Stimulated activated CD8-positive, alpha-beta memory T cell treated with anti-CD3 and anti-CD28 coated beads, Interleukin-2, amount 100 ng/mL, for 1 hour (primary cell): ENCODE measurements at places on chromosomes 7 and 10.

DNA sequence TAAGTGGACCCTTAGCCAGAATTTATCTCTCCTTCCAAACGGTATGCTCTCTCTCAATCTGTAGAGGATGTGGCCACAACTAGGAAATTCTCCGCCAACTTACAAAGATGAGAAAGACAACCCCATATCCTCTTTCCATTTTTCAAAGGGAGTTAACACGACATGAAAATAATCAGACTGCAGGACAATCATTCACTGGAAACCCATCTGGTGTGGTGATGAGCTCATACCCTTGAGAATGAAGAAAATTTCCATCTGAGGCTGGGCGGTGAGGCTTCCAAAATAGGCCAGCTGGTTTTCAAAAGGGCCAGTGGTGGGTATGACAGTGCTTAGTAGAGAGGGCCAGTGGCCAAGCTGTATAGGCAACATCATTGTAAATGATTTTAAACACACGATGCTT, 369.6 kb downstream of the FRMD4A start:
- no peak for DNase-seq

DNA sequence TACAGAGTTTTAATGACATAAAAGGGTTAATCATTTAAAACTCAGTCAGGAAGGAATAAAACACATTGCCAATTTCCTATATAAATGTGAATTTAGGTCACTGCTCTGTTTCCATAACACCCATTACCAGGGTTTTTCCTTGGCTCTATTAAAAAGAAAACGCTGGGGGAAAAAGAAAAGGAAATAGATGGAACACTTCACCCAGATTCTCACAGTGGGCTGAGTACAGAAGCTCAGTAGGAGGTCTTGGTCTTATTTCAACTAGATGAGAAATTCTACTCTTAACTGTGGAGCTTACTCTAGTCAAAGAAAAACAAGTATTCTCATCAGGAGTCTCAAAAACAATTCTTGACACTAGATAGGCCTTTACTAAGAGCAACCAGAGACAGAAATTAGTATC, 36.5 kb downstream of the GLUD1 start:
- no peak for DNase-seq

- no peak for DNase-seq
These were observed 44.9 kb downstream of the BAMBI start for GRCh38 chr10:28722065-28722803.

- DNase-seq: no peak
These were observed 30.5 kb downstream of the SLC13A4 start for GRCh38 chr7:135697276-135698049.

GRCh38 chr10:35172146-35172545, 45.5 kb downstream of the CREM start:
- no peak for DNase-seq

- no peak for DNase-seq
These were observed 1.7 kb upstream of the SUMF2 start for GRCh38 chr7:56062382-56062781.

DNA sequence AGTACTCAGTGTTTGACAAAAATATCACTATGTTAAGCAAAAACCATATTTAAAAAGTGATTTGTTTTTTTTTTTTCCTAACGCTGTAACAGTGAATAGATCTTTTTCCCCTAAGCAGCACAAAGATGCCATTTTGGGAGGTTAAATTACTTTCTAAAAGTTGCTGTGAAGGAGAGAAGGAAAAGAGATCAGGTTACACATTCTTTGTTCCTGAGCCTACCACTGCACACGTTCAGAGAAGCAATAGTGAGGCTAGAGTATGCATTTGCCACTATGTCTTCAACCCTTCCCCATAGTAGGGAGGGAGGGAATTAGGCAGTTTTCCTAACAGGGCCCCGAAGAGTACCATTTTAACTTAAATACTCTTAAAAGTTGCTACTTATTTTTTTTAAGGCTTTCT, 38.9 kb downstream of the BMPR1A start:
- DNase-seq: no peak
